ENCODE measurements at places on chromosomes 1 and 21.

DNA sequence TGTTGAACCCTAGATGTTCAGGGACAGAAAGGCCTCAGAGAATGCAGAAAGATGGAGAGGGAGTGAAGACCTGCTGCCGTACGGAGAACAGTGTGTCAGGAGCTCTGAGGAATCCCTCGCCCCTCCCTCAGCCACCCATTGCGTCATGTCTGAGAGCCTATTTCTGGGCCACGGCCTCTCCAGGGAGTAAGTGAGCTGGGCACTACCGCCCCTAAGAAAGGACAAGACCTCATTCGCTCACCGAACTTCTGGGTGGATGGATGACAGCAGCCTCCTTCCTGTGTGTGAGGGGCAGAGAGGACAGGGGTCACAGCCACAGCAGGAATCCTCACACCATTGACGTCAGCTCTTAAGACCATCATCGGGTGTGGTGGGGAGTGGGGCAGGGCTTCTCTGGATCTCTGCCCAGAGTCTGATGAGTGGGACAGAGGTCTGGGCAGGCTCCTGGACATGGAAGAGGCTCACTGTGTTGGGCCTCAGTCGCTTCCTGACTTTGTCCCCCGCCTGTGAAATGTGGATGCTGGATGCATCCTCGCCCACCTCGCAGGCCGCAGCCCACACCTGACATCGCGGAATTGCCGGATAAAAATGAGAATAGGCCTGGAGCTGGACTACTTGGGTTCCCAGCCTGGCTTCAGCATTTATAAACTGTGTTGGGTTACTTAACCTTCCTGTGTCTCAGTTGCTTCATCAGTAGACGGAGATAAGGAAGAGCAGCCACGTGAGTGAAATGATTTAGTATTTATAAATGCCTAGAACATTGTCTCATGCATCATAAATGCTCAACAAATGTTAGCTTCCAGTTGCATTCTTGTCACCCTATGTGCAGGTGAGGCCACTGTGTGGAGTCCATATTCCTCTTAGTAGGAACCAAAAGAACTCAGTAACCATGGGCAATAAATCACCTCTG lies 238.6 kb downstream of the TRABD2B start:
- no peak for DNase-seq

DNA sequence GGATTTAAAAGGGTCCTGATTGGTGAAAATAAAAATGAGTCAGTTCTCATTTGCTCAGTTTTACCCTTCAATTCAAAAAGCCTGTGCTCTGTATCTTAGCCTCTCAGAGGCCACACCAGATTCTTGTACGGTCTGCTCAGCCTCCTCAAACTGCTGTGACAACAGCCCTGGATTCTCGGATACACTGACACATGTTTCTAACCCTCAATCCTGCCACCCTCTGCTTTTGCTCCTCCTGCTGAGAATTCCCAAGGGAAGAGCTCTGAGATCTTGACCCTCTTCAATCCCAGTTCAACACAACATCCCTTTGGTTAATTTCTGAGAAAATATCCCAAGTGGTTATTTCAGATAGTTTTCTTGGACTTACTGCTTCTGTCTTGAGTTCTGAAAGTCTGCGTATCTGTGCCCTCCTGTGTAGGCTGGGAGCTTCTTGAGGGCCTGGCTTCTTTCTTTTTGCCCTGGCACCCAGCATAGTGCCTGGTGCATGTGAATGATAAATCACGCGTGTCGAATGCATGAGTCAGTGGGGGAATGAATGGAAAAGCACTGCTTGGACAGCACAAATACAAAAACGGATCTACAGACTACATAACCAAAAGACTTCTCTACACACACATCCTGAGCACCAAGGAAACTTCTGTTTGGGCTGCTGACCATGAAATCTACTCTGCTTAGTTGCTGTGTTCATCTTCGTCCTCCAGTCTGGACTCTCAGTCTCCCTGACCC lies 24.5 kb downstream of the IRF2BP2 start:
- no peak for DNase-seq

DNA sequence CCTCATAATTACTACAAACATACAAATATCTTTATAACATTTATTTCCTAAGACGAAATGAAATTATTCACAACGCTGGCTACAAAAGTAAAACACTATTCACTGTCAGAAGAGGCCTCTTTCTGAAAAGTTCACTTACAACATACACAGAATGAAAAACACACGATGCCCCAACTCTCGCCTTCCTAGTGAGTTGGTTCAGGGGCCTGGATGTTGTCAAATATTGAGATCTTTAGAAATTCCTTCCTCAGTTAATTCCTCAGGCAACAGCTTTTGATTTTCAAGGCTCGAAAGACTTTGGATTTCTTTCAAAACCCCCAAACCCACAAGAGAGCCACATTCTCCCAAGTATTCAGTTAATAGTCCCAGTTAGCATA lies 14.2 kb upstream of the KCNE1 start:
- DNase-seq = no peak

GRCh38 chr1:154695985-154696384 lies 88.0 kb upstream of the ADAR start:
- no peak for DNase-seq

DNA sequence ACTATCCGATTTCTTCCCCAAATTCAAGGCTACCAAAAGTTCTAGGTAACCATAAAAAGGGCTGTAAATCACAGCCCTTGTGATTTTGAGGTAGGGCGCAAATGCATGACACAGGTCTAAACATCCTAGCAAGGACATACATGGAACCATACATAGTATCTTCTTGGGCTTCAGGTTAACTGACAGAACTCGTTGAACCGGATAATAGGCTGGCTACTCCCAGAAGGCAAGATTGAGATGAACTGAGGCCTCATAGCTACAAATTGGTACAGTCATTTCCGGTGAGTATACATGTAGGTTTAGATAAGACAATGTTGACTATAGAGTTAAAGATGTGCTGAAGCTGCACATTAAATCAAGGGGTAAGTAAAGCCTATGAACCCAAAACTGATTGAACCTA lies 27.3 kb upstream of the TP53BP2 start:
- no peak for DNase-seq

DNA sequence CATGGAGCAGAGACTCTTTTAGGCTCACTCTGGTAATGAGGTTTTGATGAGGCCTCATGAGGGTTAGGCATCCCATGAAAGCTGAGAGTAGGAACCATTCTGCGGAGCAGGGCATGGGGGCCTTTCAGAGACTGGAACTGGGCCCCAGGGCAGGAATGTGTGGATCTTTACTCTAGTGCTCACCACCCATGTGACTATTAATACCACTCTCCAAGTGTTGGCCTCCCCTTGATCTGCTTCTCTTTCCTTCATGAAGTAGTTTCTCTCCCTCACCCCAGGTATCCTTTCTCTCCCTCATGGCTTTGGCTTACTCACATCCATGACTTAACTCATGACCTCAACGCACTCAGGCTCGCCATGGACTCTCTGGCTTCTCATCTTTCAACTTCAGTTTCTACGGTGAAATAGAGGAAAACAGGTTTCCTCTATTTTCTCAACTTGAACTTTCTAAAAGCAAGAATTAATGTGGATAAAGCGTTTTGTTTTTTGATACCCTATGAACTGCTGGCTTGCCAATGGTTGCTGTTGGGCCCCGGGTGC lies 50.5 kb upstream of the GADD45A start:
- DNase-seq = no peak

- no peak for DNase-seq
These were observed 47.5 kb upstream of the TDRD10 start for GRCh38 chr1:154454386-154455120.

DNA sequence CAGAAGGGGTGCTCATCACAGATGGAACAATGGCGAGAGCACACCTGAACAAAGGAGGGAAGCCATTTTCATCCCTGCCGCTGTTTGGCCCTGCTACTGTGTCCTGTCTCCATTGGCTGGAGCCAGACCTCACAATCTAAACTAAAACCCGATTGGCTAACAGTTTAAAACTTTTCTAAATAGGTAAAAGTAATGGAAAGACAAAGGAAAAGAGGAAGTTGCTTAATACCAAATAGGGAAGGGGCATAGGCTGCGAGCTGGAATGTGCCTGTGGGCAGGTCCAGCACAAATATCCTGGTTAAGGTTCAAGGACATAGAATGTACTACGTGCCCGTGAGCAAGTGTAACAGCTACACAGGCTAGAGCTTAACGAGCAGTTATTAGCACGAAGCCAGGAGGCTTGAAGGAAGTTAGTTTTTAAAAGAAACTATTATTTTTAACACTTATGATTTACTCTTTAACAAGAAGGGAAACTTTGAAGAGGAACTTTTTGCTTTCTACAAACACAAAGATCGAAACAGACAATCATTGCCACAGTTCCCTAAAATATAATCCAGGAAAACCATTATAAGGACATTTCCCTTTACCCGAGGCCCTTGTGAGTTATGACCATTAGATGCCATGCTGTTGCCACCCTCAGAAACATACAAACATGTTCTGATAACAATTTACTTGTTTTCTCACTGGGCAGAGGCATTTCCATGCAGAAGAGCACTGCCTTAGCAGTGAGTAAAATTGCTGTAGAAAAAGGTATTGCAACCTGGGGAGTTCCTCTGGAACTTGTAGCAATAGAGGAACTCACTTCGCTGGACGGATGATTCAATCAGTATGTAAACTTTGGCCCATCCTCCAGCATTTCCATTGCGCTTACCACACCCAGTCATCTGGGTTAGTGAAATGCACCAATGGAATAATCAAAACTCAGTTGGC lies 4.8 kb upstream of the PTTG1IP start:
- no peak for DNase-seq

DNA sequence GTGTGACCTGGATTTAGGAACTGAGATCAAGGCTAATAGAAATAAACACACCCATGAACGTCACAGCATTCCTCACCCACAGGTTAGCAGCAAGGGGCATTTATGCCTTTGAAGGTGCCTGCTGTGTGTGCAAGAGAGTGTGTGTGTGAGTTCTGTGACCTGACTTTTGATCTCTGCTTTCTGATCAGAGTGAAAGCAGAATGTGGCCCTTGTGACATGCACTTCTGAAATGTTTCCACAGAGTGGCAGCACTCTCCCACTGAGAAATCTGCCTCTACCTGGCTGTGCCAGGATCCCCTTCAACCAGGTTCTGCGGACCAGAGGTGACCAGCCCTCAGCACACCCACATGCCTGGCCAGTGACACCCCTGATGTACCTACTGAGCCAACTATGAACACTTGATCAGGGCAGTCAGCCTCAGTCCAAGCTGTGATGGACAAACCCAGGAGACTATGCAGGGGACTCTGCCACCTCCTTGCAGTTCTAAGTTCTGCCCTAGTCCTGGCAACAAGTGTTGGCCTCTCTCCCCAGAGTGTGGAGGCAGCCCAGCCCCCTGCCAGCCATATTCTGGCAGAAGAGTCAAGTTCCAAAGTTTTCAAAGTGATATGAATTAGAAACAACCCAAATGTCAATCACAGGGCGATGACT lies 41.0 kb downstream of the RXRG start:
- no peak for DNase-seq

DNA sequence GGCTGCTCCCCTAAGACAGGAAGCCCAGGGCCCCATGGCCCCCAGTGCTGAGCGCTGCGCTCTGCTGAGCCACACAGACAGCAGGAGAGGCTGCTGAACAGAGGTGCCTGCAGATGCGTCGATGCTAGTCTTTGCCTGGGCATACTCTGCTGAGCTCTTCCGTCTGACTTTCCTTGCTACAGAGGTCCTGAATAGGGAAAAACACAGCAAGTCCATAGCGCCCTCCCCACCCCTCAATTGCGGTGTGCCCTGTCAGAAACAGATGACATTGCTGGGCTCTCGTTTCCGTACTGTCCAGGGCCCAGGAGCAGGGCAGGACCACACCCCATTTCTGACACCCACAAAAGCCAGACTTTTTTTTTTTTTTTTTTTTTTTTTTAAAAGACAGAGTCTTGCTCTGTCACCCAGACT lies 252.5 kb downstream of the SDCCAG8 start:
- DNase-seq = no peak

- no peak for DNase-seq
These were observed 5.0 kb upstream of the PLXNA2 start for GRCh38 chr1:208248991-208249696.
